ENCODE measurements at places on chromosomes 6 and 20. TPM values are rescaled to one million over a fixed set of nuclear protein-coding genes. Genes with fewer than 3 reads are reported as not detected.

Gene PNRC1
- 65.1 TPM for total RNA-seq

Gene SPATS1
- under 0.01 TPM for total RNA-seq

Gene SLC26A8
- not detected for total RNA-seq

Gene SLC17A1
- total RNA-seq, result not detected

Gene TMEM181
- 36.0 TPM for total RNA-seq

Gene WFDC12
- total RNA-seq, result not detected

DNA sequence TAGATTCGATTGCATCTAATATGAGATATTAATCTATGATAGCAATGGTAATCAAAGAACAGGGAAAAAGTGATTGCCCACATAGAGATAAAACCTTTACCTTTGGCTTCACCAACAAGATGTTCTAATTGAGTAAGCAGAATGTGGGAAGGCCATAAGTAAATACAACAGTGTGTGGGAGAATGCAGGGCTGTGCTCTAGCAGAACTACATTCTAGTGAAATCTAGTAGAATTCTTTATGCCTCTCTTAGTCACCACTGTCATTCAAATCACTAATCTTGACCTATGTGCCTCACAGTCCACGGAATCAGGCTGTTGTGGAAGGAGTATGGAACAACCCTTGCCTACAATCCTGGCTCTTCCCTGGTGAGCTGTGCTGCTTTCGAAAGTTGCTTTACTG lies 30.4 kb upstream of the MCM9 start:
- no peaks in the 10 kb centered on the region for H3K36me3 ChIP-seq
- H3K4me3 ChIP-seq, result no peak overlapping the region
- no peaks in the 10 kb centered on the region for H3K27me3 ChIP-seq
- H3K27ac ChIP-seq, result no peak overlapping the region
- H3K4me1 ChIP-seq, result no peaks in the 10 kb centered on the region

- peak; percentile 22 for DNase-seq
- H3K27ac ChIP-seq, result no peak overlapping the region
- H3K27me3 ChIP-seq, result no peaks in the 10 kb centered on the region
- H3K4me1 ChIP-seq, result no peaks in the 10 kb centered on the region
- no peak overlapping the region for H3K4me3 ChIP-seq
- no peaks in the 10 kb centered on the region for H3K36me3 ChIP-seq
Measured at GRCh38 chr20:54267483-54268003, 59.7 kb downstream of the PFDN4 start.

GRCh38 chr6:84882768-84883766 lies 118.7 kb upstream of the TBX18 start:
- no peak for DNase-seq
- H3K27me3 ChIP-seq, result no peaks in the 10 kb centered on the region
- H3K4me1 ChIP-seq, result no peaks in the 10 kb centered on the region
- H3K27ac ChIP-seq, result no peak overlapping the region
- no peak overlapping the region for H3K4me3 ChIP-seq

DNA sequence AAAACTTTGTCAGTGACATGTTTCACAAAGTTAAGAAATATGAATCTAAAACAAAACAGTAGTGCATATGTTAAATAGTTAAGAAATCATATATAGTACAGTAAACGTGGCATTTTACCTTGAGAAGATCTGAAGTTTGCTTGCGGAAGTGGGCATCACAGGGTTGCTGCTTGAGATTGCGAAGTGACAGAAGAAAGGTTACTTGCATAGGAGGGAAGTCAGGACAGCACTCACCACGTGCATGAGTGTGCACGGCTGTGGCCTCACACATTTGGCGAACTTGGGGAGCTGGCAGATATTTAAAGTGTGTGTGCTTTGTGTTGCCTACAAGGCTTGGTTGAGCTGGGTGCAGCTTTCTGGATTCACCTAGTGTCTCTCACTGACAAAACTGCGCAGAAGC lies 431.5 kb upstream of the ARID1B start:
- H3K27me3 ChIP-seq, result no peaks in the 10 kb centered on the region
- no peak for DNase-seq
- no peak overlapping the region for H3K4me3 ChIP-seq
- H3K36me3 ChIP-seq, result no peaks in the 10 kb centered on the region

DNA sequence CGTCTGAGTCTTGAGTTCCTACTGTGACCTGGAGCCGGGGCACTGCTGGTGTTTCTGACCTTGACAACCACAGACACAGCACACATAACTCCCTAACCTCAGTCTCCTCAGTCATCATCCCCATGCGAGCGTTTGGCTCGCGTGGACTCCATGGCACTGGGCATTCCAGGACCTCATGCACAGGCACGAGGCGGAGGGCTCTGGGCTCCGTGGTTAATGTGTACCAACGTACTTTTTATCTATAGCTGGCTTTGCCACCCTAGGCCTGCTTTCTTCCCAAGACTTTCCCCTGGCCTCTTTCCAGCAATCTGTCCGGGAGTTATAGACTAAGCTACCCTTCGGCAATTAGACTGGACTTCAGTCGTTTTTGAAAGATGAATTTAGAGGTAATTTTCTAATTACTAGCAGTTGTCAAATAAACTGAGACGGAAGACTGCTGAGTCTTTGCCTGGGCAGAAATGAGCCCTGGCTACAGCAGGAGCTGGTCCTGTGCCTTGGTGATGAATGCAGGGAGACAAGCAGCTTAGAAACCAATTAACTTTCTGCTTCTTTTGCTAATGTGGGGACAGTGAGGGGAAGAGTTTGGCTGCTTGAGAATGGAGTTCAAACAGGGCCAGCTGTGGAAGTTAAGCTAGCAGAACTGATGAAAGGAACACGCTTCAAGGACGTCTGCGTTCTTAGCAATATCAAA lies 16.1 kb upstream of the CTCFL start:
- H3K4me1 ChIP-seq, result no peaks in the 10 kb centered on the region
- no peaks in the 10 kb centered on the region for H3K36me3 ChIP-seq
- H3K27me3 ChIP-seq, result no peaks in the 10 kb centered on the region
- DNase-seq, result no peak
- no peak overlapping the region for H3K4me3 ChIP-seq
- H3K27ac ChIP-seq, result no peak overlapping the region

GRCh38 chr6:47262231-47262630 lies 47.5 kb downstream of the TNFRSF21 start:
- H3K4me3 ChIP-seq, result no peak overlapping the region
- H3K4me1 ChIP-seq, result no peaks in the 10 kb centered on the region
- no peaks in the 10 kb centered on the region for H3K27me3 ChIP-seq

GRCh38 chr6:37126961-37127616 lies 42.9 kb upstream of the PIM1 start:
- H3K36me3 ChIP-seq, result no peaks in the 10 kb centered on the region
- no peak overlapping the region for H3K27ac ChIP-seq
- no peak overlapping the region for H3K4me3 ChIP-seq
- peaks cover 8% of the 10 kb centered on the region for H3K4me1 ChIP-seq

DNA sequence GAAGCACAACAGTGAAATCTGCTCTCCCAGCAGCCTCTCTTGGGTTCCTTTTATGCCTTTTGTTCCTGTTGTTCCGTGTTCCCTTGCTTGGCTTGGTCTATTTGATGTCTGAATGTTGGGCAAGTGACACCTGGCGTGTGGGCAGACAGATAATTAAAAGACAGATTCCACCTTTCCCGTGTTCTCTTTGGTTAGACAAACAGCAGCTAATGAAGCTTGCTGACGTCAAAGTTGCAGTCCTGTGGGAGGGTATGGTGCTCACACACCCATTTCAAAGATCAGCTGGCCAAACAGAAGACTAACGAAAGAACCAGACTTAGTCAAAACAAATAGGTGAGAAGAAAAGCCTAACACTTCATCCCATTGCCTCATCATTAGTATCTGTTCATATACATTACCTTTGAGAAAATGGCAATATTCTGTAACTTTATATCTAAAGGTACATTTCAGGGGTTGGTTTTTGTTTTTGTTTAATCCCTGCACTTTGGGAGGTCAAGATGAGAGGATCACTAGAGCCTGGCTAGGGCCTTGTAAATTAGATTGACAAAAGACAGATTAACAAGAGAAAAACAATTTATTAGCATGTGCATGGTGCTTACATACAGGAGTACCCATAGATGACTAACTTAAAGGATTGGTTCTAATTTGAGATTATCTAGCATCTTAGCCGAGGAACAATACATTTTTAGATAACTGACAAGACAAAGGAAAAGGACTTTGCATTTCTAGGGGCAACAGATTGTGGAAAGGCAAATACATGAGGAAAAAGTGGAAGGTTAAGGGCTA lies 48.9 kb upstream of the TNFRSF21 start:
- no peaks in the 10 kb centered on the region for H3K36me3 ChIP-seq
- no peak overlapping the region for H3K4me3 ChIP-seq
- DNase-seq, result no peak
- no peaks in the 10 kb centered on the region for H3K4me1 ChIP-seq
- H3K27me3 ChIP-seq, result no peaks in the 10 kb centered on the region
- H3K27ac ChIP-seq, result no peak overlapping the region

DNA sequence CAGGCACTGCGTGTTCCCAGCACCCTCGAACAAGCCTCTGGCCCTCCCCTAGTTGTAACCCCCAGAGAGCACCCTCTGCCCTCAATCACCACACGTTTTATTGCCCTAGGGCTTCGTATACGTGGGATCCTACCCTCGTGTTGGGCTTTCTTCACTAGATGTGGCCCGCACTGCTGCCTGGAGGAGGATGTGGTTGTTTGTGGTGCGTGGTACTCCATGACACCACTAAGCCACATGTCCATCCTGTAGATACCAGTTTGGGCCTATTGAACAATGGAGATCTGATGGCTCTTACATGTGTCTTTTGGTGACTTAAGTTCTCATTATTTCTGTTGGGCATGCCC lies 17.0 kb downstream of the SLC2A4RG start:
- H3K27me3 ChIP-seq, result no peaks in the 10 kb centered on the region
- H3K4me3 ChIP-seq, result no peak overlapping the region
- H3K4me1 ChIP-seq, result no peaks in the 10 kb centered on the region
- H3K36me3 ChIP-seq, result no peaks in the 10 kb centered on the region
- H3K27ac ChIP-seq, result no peak overlapping the region

- DNase-seq, result no peak
- H3K27me3 ChIP-seq, result no peaks in the 10 kb centered on the region
- no peaks in the 10 kb centered on the region for H3K4me1 ChIP-seq
- no peak overlapping the region for H3K27ac ChIP-seq
Measured at GRCh38 chr6:112470950-112471349, 123.8 kb downstream of the RFPL4B start.
